Chondrocyte (in vitro differentiated cells): ENCODE measurements at places on chromosomes 5 and 9.
A peak's percentile ranks its signal among the peaks of the same experiment; 100 is the strongest.

DNA sequence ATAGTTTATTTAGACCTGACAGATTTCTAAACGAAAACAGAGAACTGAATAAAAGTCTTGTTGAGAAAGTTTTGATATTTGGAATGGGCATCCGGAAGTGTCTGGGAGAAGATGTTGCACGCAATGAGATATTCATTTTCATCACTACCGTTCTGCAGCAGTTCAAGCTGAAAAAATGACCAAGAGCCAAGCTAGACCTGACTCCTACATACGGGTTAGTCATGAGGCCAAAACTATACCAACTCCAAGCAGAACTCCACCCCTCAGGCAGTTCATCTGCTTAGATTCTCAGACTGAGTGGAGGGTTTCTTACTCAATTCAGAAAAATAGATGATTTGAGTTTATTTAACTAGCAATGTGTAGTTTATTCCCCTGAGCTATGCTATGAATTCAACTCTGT lies 95.4 kb upstream of the ANXA1 start:
- no peaks in the 10 kb centered on the region for H3K27me3 ChIP-seq
- no peaks in the 10 kb centered on the region for H3K36me3 ChIP-seq
- H3K27ac ChIP-seq: no peak overlapping the region
- no peak overlapping the region for H3K4me3 ChIP-seq
- peaks cover 27% of the 10 kb centered on the region for H3K4me1 ChIP-seq
- no peak for DNase-seq

- no peak overlapping the region for H3K27ac ChIP-seq
- H3K36me3 ChIP-seq: peaks cover 2% of the 10 kb centered on the region
- no peaks in the 10 kb centered on the region for H3K4me1 ChIP-seq
- no peak overlapping the region for H3K4me3 ChIP-seq
These were observed 309.7 kb upstream of the MPDZ start for GRCh38 chr9:13589034-13589737.

DNA sequence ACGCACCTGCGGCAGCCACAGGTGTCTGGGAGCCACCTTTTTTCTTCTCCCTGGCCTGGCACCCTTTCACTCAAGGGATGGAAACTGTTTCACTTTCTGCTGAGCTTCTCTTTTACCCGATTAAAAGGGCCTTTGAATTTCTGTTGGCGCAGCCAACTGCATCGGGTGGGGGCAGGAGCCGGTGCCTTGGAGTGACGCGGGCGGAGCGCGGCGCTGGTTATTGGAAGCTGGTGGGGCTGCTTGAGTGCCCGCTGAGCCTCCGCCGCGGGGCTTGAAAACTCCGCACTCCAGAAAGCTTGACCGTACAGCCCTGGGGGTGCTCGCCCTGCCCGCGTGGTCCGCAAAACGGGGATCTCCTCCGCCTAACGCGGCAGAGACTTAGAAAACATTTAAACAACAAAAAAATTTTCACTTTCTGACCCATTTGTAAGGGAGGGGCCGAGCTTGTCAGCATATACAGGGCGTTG lies 52.0 kb upstream of the TJP2 start:
- DNase-seq: no peak
- no peaks in the 10 kb centered on the region for H3K36me3 ChIP-seq
- H3K27me3 ChIP-seq: no peaks in the 10 kb centered on the region
- peak overlapping the region; percentile 86 for H3K4me3 ChIP-seq
- H3K27ac ChIP-seq: peak overlapping the region; percentile 93
- peaks cover 15% of the 10 kb centered on the region for H3K4me1 ChIP-seq

DNA sequence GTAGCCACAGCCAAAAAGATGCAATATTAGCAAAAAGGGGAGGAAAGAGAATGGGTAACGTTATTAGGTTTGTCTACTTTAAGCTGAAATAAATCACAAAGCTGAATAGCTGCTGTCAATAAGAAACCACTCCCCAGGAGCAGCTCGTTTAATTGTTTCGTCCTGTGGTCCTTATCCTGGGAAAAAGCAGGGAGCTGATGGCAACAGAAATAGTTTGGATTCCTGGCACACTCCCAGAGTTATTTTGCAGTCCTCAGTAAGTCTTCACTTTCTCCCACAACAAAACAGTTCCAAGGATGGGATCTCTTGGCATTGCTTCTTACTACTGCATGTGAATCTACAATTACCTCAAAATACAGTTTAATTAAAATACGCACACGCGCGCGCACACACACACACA lies 28.8 kb downstream of the FRMD3 start:
- H3K36me3 ChIP-seq: no peaks in the 10 kb centered on the region
- H3K4me3 ChIP-seq: no peak overlapping the region

- no peaks in the 10 kb centered on the region for H3K27me3 ChIP-seq
- H3K27ac ChIP-seq: no peak overlapping the region
These were observed 131.3 kb downstream of the MACIR start for GRCh38 chr5:103389846-103390245.

GRCh38 chr5:50710838-50711237 lies 44.4 kb downstream of the PARP8 start:
- DNase-seq: no peak
- H3K36me3 ChIP-seq: no peaks in the 10 kb centered on the region
- no peak overlapping the region for H3K4me3 ChIP-seq
